Caco-2 (cell line): ENCODE measurements at places on chromosomes 13 and 19.

- no peak for DNase-seq
These were observed 5.9 kb downstream of the RAB8A start for GRCh38 chr19:16117594-16118033.

GRCh38 chr19:49553451-49554271, 25.9 kb downstream of the RCN3 start:
- DNase-seq, result peak; percentile 84

- no peak for DNase-seq
These were observed 393.7 kb downstream of the GPC6 start for GRCh38 chr13:93620181-93620765.

DNA sequence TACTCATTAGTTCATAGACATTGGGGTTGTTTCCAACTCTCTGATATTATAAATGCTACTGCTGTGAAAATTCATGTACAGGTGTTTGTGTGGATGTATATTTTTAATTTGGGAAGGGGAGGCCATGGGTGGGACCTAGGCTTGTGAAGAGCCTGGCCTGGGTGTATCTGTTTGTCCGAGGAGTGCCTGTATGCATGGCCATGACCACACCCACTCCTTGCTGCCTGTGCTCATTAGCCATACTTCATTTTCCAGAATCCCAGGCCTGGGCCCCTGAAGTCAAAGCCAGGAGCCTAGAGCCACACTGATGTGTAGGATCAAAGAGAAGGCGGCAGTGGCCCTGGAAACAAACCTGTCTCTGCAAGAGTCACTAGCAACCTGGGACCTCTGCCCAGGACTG, 10.4 kb downstream of the ERVK3-1 start:
- DNase-seq, result no peak

- DNase-seq, result no peak
These were observed 93.9 kb upstream of the SPATA13 start for GRCh38 chr13:24066405-24067295.

- DNase-seq, result no peak
These were observed 17.0 kb upstream of the ICAM3 start for GRCh38 chr19:10356431-10356830.

GRCh38 chr13:34066344-34066743, 248.4 kb downstream of the RFC3 start:
- DNase-seq, result no peak

GRCh38 chr13:92745258-92745657, 481.3 kb upstream of the GPC6 start:
- DNase-seq, result no peak

GRCh38 chr13:114259974-114260373, 21.4 kb upstream of the UPF3A start:
- no peak for DNase-seq

DNA sequence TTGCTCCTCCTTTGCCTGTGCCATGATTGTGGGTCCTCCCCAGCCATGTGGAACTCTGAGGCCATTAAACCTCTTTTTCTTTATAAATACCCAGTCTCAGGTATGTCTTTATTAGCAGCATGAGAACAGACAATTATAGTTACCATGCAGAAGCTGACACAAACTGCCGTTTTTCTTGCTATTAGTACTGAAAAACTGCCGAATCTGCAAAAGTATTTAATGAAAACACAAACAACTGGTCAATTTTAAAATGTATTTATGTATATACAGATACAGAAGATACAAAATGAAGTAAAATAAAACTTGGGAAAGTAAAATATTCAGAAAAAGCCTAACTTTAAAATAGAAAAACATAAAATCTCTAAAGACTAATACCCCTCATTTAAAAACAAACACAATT, 206.3 kb downstream of the DIAPH3 start:
- no peak for DNase-seq

GRCh38 chr19:48634424-48635262, 2.5 kb downstream of the DBP start:
- peak; percentile 99 for DNase-seq

DNA sequence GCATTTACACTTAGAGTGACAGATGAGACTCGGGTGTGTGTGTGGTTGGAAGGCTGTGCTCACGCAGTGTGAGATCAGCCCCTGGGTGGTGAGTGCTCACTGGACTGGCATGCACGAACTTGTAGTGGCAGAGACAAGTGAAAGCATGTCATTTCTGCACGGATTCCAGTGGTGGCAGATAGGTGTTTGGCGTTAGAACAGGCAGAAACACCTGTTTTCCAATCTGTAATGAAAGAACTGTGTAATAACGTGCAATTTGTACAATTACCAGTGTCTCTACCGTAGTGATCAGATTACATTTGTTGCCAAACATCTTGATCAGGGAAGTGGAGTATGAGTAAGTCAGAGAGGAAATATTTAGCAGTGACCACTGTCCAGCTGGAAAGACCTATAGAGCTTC, 8.2 kb downstream of the LAMP1 start:
- no peak for DNase-seq

- DNase-seq, result no peak
These were observed 542.8 kb downstream of the RFC3 start for GRCh38 chr13:34360702-34361101.

GRCh38 chr19:2270157-2270422, 11.9 kb downstream of the PEAK3 start:
- DNase-seq, result no peak

DNA sequence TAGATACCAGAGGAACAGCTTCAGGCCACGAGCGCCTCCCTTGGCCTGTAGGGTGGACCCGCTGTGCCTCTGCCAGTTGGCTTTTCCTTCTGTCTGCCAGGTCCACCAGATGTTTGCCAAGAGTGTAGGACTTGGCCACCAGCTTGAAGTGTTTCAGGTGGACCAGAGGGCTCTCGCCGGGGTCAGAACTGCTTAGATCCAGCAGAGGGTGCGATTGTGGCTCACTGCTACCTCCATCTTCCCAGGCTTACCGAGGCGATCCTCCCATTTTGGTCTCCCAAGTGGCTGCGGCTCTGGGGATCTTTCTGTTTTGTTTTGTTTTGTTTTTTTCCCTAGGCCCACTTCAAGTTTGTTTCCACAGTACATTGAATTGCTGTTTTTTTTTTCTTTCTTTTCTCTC, 23.0 kb upstream of the ZNF730 start:
- no peak for DNase-seq

- DNase-seq, result no peak
These were observed 200.2 kb upstream of the ZNF536 start for GRCh38 chr19:30171795-30172612.

DNA sequence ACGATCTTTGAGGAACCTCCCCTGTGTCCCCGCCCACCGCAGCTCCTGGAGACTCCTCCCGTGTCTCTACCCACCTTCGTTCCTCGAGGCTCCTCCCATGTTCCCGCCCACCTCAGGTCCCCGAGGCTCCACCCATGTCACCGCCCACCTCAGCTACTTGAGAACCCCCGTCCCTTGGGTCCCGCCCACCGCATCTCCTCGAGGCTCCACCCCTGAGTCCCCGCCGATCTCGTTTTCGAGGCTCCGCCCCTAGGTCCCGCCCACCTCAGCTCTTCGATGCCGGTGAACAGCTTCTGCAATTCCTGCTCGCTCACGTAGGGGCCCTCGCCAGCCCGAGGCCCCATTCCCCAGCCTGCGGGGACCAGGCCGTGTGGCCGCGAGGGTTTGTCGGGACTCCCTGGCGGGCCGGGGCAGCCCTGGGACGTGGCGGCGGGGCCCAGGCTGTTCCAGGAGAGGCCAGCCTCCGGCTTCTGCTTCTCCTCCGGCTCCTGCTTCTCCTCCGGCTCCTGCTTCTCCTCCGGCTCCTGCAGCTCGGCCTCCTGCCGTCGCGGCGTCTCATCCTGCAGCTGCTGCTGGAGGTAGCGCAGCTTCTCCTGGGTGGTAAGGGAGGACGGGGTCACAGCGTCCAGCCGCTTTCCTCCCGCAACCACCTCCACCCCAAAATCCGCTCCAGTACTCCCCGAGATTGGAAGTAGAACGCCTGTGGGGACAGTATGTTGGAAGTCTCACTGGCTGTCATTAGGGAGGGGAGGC, 16.7 kb downstream of the TSKS start:
- DNase-seq, result peak; percentile 33

DNA sequence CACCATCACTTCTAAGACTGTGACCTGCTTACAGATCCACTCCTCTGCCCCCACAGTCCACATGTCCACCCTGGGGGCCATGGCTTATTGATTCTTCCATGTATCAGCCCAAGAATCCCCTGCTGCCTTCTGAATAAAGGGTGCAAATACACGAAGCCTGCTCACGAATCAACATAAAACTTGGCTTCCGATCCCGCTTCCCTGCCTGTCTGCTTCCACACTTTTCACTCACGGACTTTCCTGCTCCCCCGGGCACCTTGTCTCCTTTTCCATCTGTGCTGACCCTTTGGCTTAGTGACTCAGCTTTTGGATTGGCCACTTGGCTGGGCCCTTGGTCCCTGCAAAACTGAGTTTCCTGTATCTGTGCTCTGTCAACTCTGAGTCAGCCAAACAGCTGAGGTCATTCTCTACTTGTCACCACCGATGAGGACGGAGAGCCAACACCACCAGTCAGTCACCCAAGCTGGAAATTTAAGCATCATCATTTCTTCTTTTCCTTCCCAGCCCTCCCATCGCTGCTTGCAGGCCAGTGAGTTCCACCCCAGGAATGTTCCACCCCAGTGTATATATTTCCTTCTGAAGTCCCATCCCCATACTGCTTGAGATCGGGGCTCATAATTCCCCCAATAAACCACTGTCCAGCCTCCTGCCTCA, 11.4 kb upstream of the USP12 start:
- DNase-seq, result no peak

GRCh38 chr19:44548736-44549135, 19.3 kb upstream of the CEACAM20 start:
- DNase-seq, result no peak

DNA sequence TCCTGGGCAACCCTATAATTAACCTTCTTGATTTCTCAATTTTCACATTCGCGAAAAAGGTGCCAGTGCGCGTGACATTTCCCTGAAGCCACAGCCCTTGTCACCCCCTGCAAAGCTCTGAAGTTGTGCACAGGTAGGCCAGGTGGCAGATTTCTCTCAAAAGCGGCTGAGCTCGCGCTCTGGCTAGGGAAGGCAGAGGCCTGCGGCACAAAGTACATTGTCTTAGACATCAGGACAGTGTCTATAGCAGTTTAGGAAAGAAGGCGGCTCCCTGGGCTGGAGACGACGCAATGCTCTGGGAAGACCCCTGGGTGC, 42.9 kb upstream of the ZNF14 start:
- DNase-seq, result no peak

DNA sequence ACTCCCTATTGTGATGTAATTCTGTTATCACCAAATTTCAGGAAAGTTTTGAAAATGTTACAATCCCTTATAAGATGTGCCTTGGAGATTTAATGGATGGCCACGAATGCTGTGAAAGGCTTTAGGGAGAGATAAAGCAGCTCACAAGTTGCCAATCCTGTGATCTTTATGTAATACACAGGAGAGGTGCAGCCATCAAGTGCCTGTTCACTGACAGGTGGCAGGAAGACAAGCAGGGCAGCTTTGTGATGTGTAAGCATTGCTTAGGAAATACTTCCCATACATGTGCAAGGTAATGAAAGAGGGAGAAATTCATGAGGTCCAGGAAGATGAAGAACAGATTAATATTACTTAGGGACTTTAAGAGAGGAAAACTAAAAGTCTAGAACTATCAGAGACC, 628.8 kb downstream of the SLITRK6 start:
- no peak for DNase-seq

DNA sequence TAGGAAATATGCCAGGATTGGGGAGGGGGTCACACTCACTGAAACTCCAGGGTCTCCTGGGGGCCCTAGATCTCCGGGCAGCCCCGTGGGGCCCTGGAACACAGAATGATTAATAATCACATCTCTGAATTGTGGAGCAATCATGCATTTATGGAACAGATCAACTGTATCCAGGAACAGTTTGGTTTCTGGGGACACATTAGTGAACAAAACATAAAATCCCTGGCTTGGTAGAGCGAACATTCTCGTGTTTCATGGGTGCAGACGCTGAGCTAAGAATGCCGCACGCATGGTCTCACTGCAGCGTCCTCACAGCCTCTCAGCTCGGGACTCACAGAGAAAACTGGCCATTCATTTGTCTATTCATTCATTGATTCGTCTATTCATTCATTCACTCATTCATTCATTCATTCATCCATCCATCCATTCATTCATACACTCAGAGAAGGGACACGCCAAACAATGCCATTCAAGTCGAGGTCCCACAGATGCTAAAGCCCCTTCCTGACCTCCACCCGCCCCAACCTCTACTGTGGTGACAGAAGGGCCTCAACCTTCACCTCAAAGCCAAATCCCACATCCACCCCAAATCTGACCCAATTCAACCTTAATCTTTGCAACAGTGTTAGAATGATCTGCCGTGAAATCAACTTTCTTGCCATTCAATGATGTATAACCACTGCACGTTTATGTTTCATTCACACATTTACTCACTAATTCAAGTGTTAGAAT, 35.0 kb upstream of the OLFM2 start:
- no peak for DNase-seq

- DNase-seq, result peak; percentile 86
These were observed 32.5 kb downstream of the MCF2L start for GRCh38 chr13:113001241-113002140.

DNA sequence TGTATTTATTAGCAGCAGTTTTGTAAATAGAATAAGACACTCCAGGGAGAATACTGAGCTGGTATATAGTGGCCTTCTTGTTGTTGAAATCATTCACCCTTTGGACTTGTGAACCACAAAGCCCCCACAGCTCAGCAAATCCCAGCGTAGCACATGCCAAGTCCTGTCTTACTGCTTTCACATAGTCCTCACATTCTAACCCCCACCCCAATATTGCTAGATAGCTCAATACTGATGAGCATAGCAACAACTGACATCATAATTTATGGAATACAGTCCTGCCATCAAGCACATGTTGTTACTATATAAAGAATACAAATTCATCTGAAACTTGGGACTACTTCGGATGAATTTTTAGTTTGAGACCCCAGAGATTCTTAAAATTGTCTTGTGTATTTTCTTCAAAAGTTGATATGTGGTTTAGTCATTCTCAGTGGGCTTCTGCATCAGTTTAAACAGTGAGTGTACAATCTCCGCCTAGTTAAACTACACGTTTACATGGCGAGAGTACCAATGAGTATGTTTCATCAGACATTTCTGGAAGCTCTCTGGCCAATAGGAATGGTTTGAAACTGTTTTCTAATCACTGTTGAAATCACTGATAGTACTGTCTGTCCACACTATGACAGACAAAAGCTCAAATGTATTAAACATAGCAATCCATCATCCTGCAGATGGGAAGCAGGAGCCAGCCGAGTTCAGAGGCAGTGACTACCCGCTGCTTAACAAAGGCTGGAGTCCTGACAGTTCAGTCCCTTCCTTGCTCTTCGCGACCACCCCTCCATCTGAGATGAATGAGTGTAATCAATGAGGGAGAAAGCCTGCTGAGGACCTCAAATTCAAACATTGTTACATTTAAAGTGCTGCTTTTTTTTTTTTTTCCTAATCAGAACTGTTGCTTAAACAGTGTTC, 15.2 kb downstream of the DACH1 start:
- DNase-seq, result no peak

DNA sequence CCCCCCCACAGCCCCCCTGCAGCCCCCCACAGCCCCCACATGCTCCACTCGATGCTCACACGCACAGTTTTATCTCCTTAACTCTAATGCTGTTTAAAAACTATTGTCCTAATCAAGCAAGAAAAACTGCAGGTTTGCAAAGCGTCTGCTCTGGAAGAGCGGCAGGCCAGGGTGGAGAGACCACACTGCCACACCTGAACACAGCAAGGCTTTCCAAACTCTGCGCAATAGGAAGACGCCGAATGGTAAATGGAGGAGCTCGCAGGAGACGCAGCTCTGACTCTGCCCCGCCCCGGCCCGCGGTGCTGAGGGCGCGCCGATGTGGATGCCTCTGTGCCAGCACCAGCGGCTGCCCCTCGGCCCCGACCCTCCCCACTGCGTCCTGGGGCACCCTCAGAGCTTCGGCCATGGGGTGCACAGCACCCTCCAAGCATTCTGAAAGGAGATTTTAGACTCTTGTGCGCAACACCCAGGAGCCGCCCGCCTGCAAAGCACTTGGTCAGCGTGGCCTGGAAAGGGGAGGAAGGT, 32.4 kb downstream of the RASA3 start:
- peak; percentile 32 for DNase-seq
